HS-5 (cell line): ENCODE measurements at places on chromosomes 4 and X.

- no peak for DNase-seq
Measured at GRCh38 chr4:158778156-158778711, 9.4 kb downstream of the FNIP2 start.

DNA sequence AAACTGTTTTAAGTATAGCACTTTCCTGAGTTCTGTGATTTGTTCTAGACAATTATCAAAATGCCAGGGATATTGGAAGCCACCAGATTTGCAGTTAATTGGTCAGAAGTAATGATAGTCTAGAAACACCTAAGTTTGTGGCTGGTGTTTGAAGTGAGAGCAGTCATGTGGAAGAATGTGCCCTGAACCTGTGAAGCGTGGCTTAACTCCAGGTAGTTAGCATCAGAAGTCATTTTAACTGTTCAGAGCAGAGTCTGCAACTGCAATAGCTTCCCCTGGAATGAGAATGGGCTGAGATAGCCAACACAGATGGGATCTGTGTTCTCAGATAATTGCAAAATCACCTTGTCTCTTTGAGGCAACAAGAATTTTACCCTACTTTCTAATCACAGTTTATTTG is 255.1 kb upstream of the GK2 start:
- no peak for DNase-seq

GRCh38 chr4:174198828-174199227 is 84.6 kb downstream of the FBXO8 start:
- DNase-seq = peak; percentile 82

DNA sequence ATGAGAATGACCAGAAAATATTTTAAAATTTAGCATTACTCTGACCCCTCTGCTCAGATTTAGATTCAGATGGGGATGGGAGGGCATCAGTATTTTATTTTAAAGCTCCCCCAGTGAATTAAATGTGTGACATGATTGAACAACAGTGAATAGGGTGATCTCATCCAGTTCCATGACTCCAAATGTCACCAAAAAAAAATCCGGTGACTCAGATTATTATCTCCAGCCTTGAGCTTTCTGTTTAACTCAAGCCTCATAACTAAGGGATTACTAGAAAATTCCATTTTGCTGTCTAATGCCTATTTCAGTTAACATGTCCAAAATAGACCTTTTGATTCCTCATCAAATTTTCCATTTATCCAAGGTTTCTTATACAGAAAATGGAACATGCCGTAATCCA is 121.8 kb upstream of the TMEM47 start:
- DNase-seq = peak; percentile 65

- DNase-seq = no peak
Measured at GRCh38 chr4:100421361-100421978, 96.4 kb downstream of the EMCN start.

DNA sequence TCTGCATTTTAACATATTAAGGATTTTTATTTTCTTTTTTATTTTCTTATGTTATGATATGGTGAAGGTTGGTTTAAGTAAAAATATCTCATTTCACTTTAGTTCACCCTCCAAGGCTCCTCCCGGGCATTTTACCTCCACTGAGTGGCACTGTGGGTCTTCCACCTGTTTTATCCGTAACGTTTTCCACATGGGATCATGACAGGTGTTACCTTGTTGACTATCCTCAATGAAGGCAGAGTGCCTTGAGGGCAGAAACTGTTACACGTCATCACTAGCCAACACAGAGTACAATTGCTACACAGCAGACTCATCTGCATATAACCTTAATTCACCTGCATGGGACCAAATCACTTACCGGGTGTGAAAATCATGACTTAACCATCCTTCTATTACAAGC is 105.8 kb downstream of the GEMIN8 start:
- DNase-seq = no peak
